ENCODE measurements at places on chromosomes 2 and 18.

GRCh38 chr2:41716497-41716896, 331.3 kb upstream of the PKDCC start:
- no peak for DNase-seq

DNA sequence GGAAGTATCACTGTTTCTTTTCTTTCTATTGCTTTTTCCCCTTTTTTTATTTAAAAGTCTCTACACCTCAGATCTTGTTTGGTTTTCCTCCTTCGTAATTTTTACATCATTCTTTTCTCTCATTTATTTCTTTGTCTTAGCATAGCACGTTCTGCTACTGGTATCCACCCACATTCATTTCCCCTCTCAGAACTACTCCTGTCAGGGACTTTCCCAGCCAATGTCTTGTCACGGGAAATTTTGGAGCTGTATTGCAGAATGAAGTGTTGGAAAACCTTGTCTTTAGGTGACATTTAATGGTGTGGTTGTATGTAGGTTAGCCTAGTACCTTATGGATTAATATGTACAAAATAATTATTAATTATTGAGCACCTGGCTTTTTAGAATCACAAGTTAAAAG, 34.0 kb downstream of the TTLL4 start:
- DNase-seq, result no peak

- DNase-seq, result no peak
Measured at GRCh38 chr2:54009549-54009948, 38.8 kb upstream of the PSME4 start.

- no peak for DNase-seq
Measured at GRCh38 chr2:10297959-10298531, 4.7 kb upstream of the HPCAL1 start.

- DNase-seq, result no peak
Measured at GRCh38 chr2:60507211-60507965, 46.1 kb downstream of the BCL11A start.

- DNase-seq, result no peak
Measured at GRCh38 chr2:19351499-19351898, 6.9 kb downstream of the OSR1 start.

DNA sequence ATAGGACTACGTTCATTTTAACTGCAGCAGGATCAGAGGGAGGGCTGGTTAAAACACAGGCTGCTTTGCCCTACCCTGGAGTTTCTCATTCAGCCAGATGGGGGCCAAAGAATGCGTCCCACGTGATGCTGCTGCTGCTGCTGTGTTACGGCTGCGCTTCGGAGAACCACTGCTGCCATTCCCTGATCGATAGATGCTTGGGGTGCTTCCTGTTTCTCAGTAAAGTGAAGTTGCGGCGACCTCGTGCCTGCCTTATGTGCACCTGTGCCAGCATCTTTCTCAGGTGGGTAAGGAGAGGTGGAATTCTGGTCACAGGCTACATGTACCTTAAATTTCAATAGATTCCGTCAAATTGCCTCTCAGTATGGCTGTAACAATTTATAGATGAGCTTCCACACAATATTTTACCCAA, 24.7 kb upstream of the TOGARAM2 start:
- DNase-seq, result no peak

GRCh38 chr2:211846714-211847113, 691.9 kb downstream of the ERBB4 start:
- no peak for DNase-seq

- no peak for DNase-seq
Measured at GRCh38 chr2:183998797-183999190, 599.5 kb upstream of the ZNF804A start.

DNA sequence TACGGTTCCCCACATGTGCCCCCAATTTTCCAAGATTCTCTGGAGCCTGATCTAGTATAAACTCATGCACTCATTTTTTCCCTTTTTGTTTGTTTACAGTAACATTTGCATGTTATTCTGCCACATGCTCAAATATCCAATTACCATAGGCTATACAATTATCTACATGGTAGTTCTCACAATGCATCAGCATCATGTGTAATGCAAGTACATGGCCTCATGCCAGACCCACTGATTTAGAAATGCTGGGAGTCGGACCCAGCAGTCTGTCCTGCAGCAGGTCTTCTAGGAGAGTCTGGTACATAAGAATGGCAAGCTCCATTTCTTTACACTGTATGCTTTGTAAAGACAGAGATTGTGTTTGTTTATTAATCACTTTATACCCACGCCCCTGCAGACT, 107.7 kb downstream of the CBLN2 start:
- no peak for DNase-seq

- no peak for DNase-seq
Measured at GRCh38 chr18:11419338-11419737, 190.1 kb upstream of the SLC35G4 start.

DNA sequence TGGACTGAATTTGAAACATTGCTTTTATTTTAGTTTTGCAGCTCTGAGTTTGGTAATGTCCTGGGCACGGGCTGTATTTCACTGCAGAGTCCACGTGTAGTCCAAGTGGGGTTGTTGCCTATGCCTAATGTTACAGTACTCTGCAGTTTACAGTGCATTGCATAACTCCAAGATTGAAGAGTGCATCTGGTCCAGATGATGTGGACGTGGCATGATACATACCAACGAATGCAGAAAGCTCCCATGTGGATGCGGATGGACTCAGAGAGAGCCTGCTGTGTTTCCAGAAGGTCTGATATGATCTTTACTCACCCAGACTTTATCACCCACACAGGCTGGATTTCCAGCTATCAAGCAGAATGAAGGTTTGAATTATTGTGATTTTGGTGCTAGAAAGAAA, 44.4 kb upstream of the CCDC68 start:
- no peak for DNase-seq

DNA sequence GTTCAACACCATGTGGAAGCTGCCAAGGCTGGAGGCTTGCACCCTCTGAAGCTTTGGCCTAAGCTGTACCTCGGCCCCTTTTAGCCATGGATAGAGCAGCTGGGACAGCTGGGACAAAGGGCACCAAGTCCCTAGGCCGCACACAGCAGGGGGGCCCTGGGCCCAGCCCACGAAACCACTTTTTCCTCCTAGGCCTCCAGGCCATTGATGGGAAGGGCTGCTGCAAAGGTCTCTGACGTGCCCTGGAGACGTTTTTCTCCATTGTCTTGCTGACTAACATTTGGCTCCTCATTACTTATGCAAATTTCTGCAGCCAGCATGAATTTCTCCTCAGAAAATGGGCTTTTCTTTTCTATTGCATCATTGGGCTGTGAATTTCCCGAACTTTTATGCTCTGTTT, 13.7 kb downstream of the RAPGEF4 start:
- DNase-seq, result no peak

DNA sequence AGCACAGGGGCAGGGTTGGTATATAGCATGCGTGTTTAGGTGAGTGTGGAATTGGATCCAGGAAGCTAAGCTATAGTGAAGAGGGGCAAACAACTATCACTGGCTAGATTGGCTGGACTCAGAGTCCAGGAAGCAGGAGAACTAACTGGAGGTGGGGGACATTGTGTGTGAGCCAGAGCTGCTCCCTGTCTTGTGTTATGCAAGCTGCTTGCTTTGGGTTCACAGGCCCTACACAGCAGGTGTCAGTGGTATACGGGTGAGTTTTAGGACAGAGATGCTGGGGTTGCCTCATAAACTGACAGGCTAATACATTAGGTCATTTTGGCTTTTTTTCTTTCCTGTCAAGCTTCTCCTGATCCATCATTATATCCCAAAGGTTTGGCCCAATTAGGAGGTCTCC, 87.5 kb downstream of the CCDC85A start:
- no peak for DNase-seq

DNA sequence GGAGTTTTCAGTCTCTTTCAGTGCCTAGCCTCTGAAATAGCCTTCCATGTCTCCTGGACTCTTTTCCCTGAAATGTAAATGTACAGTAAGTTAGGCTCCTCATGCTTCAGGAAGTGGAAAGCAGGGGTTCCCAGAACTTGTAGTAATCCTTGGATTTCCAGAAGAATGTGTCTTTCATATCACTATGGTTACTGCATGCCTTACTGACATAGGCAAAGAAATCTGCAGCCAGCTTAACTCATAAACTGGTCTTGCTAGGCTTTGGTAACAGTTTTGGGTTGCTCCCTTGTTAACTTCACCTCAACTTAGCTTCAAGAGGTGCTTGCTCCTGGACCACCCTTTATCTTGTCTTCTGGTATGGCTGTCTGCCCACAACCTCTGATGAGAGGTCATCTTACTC, 686.8 kb upstream of the DDX18 start:
- DNase-seq, result no peak

DNA sequence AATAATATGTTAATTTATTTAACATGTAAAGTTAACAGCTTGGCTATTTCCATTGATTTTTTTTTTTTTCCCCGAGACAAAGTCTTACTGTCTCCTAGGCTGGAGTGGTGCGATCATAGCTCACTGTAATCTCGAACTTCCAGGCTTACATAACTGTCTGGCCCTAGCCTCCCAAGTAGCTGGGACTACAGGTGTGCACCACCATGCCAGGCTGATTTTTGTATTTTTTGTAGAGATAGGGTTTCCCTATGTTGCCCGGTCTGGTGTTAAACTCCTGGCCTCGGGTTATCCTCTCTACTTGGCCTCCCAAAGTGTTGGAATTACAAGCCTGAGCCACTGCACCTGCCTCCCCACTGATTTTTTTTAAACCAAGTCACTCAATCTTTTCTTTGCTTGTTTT, 32.5 kb upstream of the KLHL14 start:
- no peak for DNase-seq

- DNase-seq, result no peak
Measured at GRCh38 chr2:150424406-150424805, 63.1 kb downstream of the RND3 start.

DNA sequence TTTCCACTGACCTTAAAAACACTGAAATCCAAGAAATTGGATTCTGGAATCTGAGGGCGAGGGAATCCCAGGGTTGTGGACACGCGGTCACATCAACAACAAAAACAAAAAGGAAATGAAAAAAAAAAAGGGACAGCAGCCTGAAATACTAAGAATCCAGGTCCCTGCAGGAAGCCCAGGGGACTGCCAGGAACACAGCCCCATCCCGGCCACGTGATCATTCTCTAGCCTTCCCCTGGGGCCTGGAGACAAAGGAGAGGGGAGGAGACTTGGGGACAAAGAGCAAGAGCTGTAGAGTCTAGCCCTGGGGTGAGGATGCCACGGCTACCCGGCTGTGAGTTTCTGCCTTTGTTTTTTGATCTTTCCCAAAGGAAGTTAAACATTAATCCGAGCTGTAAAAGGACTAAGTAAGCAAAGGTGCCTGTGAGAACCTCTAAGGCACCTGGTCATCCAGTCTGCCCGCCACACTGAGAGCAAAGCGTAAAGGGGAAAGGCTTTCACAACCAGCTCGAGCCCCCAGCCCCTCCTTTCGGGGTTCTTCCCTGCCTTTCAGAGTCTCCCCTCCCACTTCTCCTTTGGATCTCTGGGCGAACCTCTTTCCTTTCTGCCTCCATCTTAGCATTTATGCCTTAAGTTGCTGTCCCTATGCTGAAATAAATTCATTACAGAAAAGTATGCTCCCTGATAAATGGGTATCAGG, 57.9 kb upstream of the MSH2 start:
- no peak for DNase-seq

DNA sequence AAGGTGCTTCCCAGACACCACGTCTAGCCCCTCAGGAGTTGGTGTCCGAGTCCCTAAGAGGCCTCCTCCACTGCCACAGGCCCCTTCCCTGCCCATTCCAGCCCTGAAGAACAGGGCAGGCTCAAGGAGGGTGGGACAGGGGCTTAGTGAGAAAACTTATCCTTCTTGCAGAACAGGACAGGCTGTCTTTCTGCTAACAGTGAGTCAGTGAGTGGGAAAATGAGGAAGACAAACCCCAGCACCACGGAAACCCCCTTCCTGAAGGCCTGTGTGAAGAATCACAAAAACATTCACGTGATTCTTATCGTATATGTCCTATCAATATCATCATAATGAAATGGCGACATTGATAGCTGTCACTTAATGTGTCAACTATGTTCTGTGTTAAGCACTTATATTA, 9.8 kb downstream of the FZD7 start:
- no peak for DNase-seq

DNA sequence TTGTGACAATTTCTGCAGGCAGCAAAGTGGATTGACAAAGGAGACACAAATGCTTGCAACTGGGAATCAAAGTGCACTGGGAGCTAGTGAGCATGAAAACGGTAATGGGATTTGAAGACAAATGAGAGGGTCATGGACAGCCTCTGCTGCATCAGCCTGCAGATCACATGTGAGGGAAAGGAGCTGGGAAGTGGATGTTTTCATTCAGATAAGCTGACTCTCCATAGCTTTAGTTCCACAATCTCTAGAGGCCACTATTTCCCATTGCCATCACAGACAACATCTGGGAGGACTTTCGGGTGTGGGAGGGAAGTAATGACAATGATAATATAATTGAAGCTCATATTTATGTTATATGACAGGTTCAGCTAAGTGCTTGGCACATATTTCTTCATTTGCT, 28.4 kb downstream of the ADCYAP1 start:
- DNase-seq, result no peak

DNA sequence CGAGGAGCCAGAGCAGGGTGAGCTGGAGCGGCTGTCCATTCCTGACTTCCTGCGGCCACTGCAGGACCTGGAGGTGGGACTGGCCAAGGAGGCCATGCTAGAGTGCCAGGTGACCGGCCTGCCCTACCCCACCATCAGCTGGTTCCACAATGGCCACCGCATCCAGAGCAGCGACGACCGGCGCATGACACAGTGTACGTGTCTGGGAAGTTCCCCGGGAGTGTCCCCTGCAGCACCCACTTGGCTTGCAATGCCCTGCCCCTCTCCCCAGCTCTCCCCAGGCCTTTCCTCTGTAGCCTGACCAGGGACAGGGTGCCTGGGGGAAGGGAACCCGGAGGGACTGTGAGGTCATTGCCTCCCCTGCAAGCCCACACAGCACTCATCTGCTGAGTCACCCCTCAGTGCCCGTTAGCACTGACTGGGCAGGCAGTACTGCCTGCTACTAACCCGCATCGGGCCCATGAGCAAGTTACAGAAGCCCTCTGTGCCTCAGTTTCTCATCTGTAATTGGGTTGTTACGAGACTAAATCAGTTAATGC, 29.4 kb upstream of the GMPPA start:
- DNase-seq, result no peak

GRCh38 chr18:73462092-73462491, 594.3 kb upstream of the NETO1 start:
- DNase-seq, result no peak

DNA sequence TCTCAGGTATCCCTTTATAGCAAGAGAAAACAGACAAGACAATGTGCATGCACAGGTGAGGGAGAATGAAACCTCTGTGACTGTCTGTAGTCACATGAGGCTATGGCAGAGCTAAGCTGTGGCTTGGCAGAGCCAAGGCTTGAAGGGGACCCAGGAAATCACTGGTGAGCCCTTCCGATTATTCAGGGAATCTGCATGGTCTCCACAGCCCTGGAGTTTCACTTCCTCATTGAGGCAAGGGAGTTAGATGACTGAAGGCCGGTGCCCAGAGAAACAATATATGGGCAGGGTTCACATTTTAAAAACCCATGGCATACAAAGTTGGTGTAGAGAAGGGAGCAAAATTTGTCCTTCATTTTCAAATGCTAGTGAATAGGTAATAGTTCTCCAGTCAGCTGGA, 144.4 kb upstream of the REV1 start:
- DNase-seq, result no peak

Measured in stimulated activated CD4-positive, alpha-beta T cell treated with anti-CD3 and anti-CD28 coated beads, Interleukin-1b, Interleukin-23, amount 100 ng/mL, for 24 hours (primary cell).